ENCODE measurements at places on chromosomes 12 and 14. TPM values are rescaled to one million over a fixed set of nuclear protein-coding genes. Genes with fewer than 3 reads are reported as not detected.
A peak's percentile ranks its signal among the peaks of the same experiment; 100 is the strongest.

GRCh38 chr12:18953505-18953904, 176.0 kb upstream of the PLEKHA5 start:
- no peak for DNase-seq
- H3K36me3 ChIP-seq, result no peaks in the 10 kb centered on the region
- H3K4me3 ChIP-seq, result no peak overlapping the region

Gene EEA1
- 15.7 TPM for total RNA-seq

Gene CDK2
- total RNA-seq, result 93.8 TPM

GRCh38 chr14:76948213-76948947, 80.1 kb downstream of the IRF2BPL start:
- no peak for DNase-seq
- peak overlapping the region; percentile 93 for H3K27ac ChIP-seq

DNA sequence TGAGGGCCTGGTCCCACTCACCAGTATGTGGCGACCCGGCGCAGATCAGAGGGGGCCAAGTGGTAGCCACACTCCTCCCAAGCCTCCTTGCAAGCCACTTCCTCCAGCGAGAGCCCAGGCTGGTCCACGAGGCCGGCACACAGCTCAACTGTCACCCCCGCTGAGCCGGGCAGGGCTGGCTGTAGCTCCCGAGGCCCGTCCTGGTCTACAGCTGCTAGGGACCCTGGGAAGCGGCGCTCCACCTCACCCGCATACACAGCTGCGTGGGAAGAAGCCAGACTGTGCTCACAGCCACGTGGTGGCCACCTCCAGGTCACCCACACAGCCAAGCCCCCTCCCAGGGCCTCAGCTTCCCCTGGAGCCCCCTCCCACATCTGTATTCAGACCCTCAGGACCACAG, 4.6 kb downstream of the NUDT14 start:
- no peaks in the 10 kb centered on the region for H3K36me3 ChIP-seq
- no peak overlapping the region for H3K4me3 ChIP-seq

DNA sequence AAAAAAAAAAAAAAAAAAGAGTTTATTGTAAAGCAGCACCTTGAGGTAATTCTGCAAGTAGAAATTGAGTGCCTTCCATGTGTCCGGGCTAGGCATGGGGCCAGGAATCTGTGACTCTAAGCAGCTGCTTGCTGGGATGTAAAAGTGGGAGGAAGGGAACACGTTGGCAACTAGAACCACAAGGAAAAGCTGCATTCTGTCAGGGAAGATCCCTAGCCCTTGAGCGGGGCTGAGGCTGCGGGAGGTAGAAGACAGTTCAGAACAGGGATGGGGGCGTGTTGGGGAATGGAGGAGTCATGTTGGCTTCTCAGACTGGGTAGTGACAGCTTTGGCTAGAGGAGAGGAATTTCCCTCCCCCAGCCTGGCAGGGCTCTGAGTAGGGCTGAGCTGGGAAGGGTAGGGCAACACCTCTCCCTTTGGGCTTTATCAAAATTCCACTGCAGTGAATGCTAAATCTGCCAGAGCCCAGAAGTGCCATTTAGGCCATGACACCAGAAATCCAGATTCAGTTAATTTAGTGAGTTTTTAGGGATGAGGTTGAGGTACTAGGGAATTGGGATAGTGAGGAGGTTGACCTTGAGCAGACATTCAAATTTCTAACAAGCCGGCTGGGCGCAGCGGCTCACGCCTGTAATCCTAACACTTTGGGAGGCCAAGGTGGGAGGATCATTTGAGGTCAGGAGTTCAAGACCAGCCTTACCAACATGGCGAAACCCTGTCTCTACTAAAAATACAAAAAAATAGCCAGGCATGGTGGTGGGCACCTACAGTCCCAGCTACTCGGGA, 3.4 kb upstream of the TRAFD1 start:
- H3K36me3 ChIP-seq, result no peaks in the 10 kb centered on the region
- H3K4me1 ChIP-seq, result peaks cover 73% of the 10 kb centered on the region
- no peaks in the 10 kb centered on the region for H3K27me3 ChIP-seq
- DNase-seq, result peak; percentile 61
- peak overlapping the region; percentile 45 for H3K27ac ChIP-seq
- H3K4me3 ChIP-seq, result no peak overlapping the region

DNA sequence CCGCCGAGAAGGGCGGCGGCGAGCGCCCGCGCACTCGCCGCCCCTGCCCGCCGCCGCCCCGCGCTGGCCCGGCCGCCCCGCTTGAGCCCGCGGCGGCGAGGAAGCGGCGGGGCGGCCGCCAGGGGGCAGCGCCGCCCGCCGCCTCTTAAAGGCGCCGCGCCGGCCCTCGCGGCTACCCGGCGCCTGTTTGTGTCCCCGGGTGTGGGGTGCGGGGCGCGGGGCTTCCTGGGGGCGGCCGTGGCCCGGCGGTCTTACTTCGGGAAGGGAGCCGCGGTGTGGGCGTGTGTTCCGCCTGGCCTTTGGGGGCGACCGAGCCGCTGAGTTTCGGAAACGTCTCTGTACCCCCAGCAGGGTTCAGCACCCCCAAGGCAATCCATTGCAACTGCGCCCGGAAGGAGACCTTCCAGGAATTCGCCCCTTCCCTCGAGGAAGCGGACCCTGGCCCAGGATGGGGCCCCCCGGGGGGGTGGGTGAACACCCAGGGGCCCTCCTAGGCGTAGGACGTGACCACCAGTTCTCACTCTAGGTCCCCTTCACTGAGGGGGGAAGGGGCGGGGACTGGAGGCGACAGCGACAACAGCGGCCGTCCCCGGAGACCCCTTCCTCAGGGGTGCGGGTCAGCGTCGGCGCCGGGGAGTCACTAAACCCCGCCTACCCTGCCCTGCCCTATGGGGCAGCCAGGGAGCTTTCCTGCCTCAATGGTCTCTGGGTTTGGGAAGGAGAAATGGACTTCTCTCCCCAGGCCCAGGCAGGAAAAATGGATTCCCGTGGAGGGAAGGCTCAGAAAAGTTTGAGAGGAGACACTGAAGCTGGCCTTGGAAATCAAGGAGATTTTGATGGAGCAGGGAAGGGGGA, at the start of gene ITPK1:
TSS of gene ITPK1 (minus strand) at position 105 of the 855 bp plus-strand sequence. CDS start 762 bp downstream, outside the sequence.
- no peaks in the 10 kb centered on the region for H3K36me3 ChIP-seq
- H3K27ac ChIP-seq, result peak within 1 kb of the TSS; percentile 70
- no peak for DNase-seq

GRCh38 chr12:6613015-6613775, 6.0 kb upstream of the CHD4 start:
- no peaks in the 10 kb centered on the region for H3K27me3 ChIP-seq
- peak; percentile 71 for DNase-seq
- H3K4me3 ChIP-seq, result peak overlapping the region; percentile 50
- peaks cover 39% of the 10 kb centered on the region for H3K4me1 ChIP-seq

- H3K27me3 ChIP-seq, result no peaks in the 10 kb centered on the region
- H3K36me3 ChIP-seq, result no peaks in the 10 kb centered on the region
- H3K4me3 ChIP-seq, result no peak overlapping the region
- H3K27ac ChIP-seq, result no peak overlapping the region
- H3K4me1 ChIP-seq, result no peaks in the 10 kb centered on the region
- no peak for DNase-seq
These were observed 42.6 kb upstream of the SYCP3 start for GRCh38 chr12:101781834-101782233.

DNA sequence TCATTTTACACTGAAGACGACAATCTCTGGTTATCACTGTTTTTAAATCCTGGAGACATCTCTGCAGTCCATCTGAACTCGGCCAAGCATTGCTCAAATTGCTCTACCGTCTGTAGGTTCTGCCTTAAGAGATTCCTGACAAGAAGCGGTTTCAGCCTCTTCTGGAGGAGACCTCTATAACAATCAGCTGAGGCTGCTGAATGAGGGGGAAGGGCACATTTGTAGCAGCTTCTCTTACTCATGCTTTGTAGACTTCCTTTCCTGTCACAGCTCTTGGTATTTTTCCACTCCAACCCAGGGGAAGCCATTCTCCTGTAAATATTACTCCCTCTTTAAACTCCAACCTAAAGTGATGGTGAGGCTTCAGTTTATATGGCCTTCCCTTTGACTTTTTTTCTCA, 3.0 kb downstream of the ARG2 start:
- DNase-seq, result peak; percentile 49
- H3K4me1 ChIP-seq, result peaks cover 27% of the 10 kb centered on the region
- no peaks in the 10 kb centered on the region for H3K27me3 ChIP-seq

- peak; percentile 88 for DNase-seq
- no peaks in the 10 kb centered on the region for H3K27me3 ChIP-seq
- H3K27ac ChIP-seq, result peak overlapping the region; percentile 99
- peaks cover 23% of the 10 kb centered on the region for H3K36me3 ChIP-seq
- peak overlapping the region; percentile 15 for H3K4me3 ChIP-seq
These were observed 143.6 kb downstream of the PAWR start for GRCh38 chr12:79547044-79547734.

Gene GNB3
- not detected for total RNA-seq

All from PC-9 (cell line).